Activated CD4-positive, alpha-beta T cell treated with anti-CD3 and anti-CD28 coated beads, Interleukin-2, amount 10 ng/mL, durations not matched to agents 24 days and 14 days (primary cell): ENCODE measurements at places on chromosomes 7 and 10.

DNA sequence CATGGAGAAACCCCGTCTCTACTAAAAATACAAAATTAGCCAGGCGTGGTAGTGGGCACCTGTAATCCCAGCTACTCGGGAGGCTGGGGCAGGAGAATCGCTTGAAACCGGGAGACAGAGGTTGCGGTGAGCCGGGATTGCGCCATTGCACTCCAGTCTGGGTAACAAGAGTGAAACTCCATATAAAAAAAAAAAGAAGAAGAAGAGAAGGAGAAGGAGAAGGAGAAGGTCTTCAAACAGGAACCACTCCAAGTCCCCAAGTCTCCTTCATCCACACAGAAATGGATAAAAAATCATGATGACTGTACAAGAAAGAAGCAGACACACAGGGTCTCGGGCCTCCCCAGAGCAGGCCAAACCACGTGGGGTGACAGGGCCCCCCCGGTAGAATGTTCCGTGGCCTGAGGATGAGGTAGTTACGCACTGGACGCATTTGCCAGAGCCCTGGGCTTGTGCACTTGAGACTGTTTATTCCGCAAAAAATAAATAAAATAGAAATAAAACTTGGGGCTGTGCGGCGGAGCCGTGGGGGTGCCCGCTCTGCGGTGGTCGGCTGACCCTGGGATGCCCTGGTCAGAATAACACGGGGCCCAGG lies 15.8 kb downstream of the VENTX start:
- no peak for DNase-seq

DNA sequence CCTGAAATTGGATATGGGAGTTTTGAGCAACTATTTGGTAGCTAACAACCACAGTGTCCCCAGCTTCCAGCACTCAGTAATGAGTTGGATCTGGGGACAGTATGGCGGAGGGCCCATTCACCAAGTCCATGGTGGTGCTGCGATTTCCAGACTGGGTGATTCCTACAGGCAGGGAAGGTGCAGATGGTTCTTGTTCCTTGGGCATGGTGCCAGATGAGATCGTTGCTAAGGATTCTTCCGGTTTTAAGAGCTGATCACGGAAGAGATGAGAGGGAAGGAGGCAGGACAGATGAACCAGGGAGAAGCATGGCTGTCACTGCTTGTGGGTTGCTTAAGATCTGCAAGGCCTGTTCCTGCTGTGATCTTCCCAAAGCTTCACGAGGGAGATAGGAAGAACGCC lies 380.3 kb downstream of the TCERG1L start:
- no peak for DNase-seq

DNA sequence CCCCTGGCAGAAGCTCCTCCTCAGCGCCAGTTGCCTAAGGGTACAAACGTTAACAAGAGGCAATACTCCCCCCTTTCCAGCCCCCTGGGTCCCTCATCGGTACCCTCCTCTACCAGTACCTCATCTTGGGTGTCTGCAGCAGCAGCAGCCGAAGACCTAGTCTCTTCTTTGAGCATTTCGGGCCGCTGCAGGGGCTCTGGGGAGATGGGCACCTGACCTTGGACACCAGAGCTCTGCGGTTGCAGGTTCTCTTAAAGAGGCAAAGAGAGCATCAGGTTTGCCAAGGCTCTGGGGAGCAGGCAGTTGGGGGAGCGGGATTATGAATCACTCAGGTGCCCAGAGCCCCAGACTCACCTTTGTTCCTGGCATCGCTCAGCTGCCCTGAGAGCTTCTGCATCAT lies 3.5 kb downstream of the FBXL15 start:
- DNase-seq: no peak

GRCh38 chr7:138542183-138542582 lies 82.1 kb downstream of the TRIM24 start:
- DNase-seq: no peak

- no peak for DNase-seq
These were observed 45.1 kb upstream of the ADAM12 start for GRCh38 chr10:126433351-126433750.
